ENCODE measurements at places on chromosomes 1 and 21.

DNA sequence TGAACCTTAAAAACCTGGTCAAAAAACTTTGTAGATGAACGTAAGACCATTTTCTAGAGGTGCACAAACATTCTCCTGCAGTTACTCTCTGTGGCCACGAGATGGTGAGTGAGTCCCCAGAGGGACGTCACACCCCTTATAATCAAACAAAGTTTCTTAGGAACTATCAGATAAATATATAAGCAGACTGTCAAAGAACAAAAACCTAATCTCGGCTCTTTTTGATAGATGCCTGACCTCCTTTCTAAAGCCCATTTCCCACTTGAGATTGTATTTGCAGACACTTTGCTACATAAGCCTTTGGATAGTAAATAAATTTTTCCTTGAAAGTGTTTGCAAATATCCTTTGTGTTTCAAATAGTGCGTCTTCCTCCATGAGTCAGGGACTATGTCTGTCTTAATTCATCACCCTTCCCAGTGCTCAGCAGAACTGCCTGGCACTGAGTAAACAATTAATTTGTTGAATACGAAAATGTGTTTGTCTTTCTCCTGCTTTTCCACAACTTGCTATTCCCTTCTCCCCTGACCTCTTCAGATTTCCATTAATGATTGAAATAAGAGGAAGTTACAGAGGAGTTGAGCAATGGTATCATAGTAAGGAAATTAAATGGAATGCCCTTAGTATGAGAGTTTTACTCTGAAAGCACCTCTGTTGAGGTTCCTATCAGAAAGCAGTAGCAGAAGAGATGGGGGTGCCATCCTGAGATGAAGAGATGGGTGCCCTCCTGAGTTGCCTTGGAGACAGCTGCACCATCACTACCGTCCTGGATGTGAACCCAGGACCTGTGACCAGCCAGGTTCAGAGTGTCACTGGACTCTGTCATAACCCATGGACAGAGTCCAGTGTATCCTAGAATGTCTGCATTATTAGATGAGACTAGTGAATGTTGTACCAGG lies 57.8 kb upstream of the RAVER2 start:
- no peaks in the 10 kb centered on the region for H3K27me3 ChIP-seq
- H3K4me3 ChIP-seq: no peak overlapping the region
- peak; percentile 35 for DNase-seq
- H3K27ac ChIP-seq: no peak overlapping the region

DNA sequence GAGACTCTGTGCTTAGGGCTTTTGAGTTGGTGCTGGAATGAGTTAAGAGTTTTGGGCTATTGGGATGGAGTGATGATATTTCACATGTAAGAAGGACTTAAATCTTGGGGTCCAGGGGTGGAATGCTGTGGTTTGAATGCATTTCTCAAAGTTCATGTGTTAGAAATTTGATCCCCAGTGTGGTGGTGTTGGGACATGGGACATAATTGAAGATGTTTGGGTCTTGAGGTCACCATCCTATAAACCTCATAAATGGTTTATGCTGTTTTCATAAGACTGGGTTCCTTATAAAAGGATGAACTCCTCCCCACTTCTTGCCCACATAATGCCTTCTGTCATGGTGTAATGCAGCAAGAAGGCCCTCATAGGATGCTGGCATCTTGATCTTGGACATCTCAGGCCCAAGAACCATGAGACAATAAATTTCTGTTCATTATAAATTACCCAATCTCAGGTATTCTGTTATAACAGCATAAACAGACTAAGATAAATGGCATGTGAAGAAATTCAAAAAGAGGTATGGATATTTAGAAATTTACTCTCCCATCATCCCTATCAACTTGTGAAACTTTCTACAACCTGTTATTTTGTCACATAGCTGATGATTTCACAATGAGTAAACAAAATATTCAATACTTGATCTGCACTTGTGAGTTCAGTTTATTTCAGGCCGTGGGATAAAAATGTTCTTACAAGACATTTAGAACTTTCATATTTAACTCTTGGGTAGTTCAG lies 48.0 kb upstream of the NEK7 start:
- no peak overlapping the region for H3K27ac ChIP-seq
- no peaks in the 10 kb centered on the region for H3K4me1 ChIP-seq
- DNase-seq: no peak
- H3K36me3 ChIP-seq: no peaks in the 10 kb centered on the region
- H3K4me3 ChIP-seq: no peak overlapping the region

GRCh38 chr1:29959356-29959755 lies 723.0 kb downstream of the PTPRU start:
- no peak for DNase-seq
- H3K4me1 ChIP-seq: no peaks in the 10 kb centered on the region
- H3K4me3 ChIP-seq: no peak overlapping the region
- H3K27me3 ChIP-seq: peaks cover 74% of the 10 kb centered on the region
- H3K27ac ChIP-seq: no peak overlapping the region

DNA sequence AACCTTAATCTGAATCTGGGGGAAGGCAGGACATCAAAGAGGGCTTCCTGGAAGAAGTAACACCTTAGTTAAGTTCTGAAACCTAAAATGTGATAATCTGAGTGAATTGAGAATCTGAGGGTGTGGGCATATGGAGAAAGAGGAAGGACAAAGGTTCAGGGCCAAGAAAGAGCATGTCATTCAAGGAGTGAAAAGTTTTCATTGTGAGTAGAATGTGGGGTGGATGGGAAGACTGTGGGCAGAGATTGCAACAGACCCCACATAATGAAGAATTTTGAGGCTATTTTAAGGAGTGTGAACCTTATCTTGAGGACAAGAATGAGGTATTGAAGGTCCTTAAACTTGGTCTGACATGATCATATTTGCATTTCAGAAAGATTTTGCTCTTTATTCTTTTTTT lies 227.2 kb downstream of the PTGER3 start:
- no peak overlapping the region for H3K27ac ChIP-seq
- no peaks in the 10 kb centered on the region for H3K36me3 ChIP-seq
- no peaks in the 10 kb centered on the region for H3K27me3 ChIP-seq
- DNase-seq: no peak

GRCh38 chr1:39418236-39418635 lies 73.2 kb upstream of the BMP8A start:
- H3K4me1 ChIP-seq: peaks cover 9% of the 10 kb centered on the region
- 0 out of 2 replicates have a peak, but pooled peaks cover 7% of the 10 kb centered on the region for H3K36me3 ChIP-seq
- H3K27ac ChIP-seq: no peak overlapping the region
- H3K27me3 ChIP-seq: no peaks in the 10 kb centered on the region
- no peak for DNase-seq

- no peaks in the 10 kb centered on the region for H3K36me3 ChIP-seq
- no peaks in the 10 kb centered on the region for H3K4me1 ChIP-seq
- no peaks in the 10 kb centered on the region for H3K27me3 ChIP-seq
- no peak overlapping the region for H3K27ac ChIP-seq
- H3K4me3 ChIP-seq: no peak overlapping the region
Observed at GRCh38 chr1:68673771-68674170, 176.9 kb upstream of the DEPDC1 start.

DNA sequence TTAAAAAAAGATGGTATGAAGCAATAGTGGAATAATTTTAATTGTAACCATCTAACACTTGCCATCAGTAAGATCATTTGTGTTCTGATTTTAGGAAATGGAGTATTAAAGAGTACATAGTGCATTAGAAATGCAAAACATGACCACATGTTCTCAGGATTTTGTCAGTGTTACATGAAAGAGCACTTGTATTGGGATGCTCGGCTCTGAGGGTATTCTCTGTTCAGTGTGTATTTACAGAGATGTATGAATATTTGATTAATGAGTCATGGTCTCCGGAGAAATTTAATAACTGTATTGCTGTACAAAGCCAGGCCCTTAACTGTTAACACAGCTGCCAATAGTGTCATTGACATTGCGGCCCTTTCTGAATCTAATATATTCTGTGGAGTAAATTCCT lies 91.7 kb downstream of the ATG4C start:
- H3K36me3 ChIP-seq: no peaks in the 10 kb centered on the region
- H3K27ac ChIP-seq: no peak overlapping the region
- DNase-seq: no peak

DNA sequence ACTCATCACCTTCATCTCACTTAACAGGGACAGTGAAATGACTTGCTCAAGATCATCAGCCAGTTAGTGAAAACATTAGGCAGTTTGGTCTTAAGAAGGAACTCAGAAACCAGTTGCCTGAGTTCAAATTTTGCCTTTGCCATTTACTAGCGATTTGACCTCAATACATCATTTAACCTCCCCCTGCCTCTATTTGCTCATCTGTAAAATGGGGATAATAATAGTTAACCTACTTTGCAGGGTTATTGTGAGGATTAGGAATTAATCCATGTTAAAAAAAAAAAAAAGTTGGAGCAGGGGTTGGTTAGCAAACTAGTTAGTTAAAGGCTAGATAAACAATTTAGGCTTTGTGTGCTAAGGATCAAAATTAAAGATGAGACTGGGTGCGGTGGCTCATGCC lies 10.6 kb upstream of the TACSTD2 start:
- no peak overlapping the region for H3K4me3 ChIP-seq
- H3K36me3 ChIP-seq: no peaks in the 10 kb centered on the region
- no peaks in the 10 kb centered on the region for H3K27me3 ChIP-seq
- no peak for DNase-seq
- no peak overlapping the region for H3K27ac ChIP-seq

- no peaks in the 10 kb centered on the region for H3K36me3 ChIP-seq
- H3K27ac ChIP-seq: no peak overlapping the region
- no peaks in the 10 kb centered on the region for H3K27me3 ChIP-seq
Observed at GRCh38 chr1:59183749-59184317, 113.1 kb upstream of the FGGY start.

DNA sequence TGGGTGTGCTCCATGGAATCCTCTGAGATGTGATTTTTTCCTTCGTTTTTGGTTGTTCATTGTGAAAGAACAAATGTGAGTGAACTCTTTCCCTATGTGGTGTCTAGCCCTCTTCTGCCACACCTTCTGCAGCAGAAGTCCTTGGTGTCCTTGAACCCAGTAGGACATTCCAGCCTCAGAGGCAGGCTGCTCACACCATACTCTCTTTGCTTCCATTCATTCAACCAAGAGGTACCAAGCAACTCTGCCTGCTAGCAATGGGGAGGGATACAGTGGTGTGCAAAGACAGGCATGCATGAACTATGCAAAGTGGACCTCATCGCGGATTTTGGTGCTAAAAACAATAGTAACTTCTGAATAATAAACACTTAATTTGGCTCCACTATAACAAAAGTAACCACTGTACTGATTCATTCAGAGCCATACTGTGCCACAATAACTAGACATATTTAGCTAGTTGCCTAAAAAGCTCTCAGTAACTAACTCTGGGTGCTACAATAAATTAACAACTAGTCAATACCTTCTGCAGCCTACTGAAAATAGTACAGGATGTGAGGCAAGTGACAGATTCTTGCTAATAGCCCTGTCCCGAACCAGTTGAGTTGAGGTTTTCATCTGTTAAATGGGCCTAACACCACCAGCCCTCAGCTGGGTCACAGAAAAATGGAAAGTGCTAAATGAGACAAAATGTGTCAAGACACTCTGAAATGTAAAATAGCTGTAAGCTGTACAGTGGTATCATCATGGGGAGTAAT lies 155.4 kb downstream of the SLC45A1 start:
- H3K4me1 ChIP-seq: peaks cover 39% of the 10 kb centered on the region
- H3K27me3 ChIP-seq: 0 out of 2 replicates have a peak, but pooled peaks cover 4% of the 10 kb centered on the region
- DNase-seq: no peak
- H3K36me3 ChIP-seq: no peaks in the 10 kb centered on the region
- H3K4me3 ChIP-seq: no peak overlapping the region

- DNase-seq: no peak
- peaks cover 20% of the 10 kb centered on the region for H3K27me3 ChIP-seq
- no peaks in the 10 kb centered on the region for H3K36me3 ChIP-seq
- no peak overlapping the region for H3K4me3 ChIP-seq
- H3K27ac ChIP-seq: no peak overlapping the region
Observed at GRCh38 chr1:172382990-172383389, 37.5 kb upstream of the C1orf105 start.

DNA sequence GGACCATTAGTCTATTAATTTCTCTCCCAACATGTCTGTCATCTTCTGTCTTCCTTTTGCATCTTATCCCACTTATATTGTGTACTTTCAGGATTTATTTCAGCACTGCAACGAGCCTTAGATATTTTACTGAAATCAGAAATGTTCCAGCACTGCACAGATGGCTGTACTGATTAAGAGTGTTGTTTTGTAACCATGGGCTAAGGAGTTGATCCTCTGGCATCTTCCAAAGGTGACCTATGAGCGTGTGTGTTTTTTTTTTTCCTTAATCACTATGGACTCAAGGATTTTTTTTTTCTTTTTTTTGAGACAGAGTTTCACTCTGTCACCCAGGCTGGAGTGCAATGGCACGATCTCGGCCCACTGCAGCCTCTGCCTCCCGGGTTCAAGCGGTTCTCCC lies 7.1 kb upstream of the DDX59 start:
- no peak overlapping the region for H3K4me3 ChIP-seq
- H3K27me3 ChIP-seq: no peaks in the 10 kb centered on the region
- H3K27ac ChIP-seq: no peak overlapping the region
- DNase-seq: no peak
- H3K4me1 ChIP-seq: no peaks in the 10 kb centered on the region

DNA sequence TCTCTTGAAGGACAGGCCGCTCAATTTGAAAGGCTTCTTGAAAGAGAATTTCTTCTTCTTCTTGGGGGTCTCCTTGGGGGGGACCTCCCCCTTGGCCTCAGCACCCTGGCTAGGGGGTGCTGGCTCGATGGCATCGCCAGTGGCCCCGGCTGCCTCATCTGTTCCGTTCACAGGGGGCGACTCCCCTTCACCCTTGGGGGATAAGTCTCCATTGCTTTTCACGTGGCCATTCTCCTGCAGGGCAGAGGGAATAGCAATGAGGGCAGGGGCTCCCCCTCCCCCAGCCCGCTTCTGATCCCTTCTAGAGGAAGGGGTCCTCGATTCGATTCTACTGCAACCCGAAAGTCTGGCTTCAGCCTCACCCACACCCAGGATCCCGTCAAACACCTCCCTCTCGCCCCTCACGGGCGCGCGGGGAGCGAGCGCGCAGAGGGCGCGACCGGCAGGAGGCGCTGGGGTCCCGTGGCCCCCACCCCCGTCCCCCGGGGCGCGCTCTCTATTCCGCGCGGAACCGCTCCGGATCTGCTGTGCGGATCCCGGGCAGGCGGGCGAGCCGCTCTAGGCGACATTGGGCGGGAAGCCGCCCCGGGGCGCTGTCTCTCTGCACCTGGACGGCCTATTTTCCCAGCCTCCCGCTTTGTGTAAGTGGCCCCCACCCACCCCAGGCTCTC lies 1.0 kb downstream of the MARCKSL1 start:
- no peaks in the 10 kb centered on the region for H3K36me3 ChIP-seq
- H3K27ac ChIP-seq: no peak overlapping the region
- peak overlapping the region; percentile 58 for H3K4me3 ChIP-seq
- H3K4me1 ChIP-seq: peaks cover 62% of the 10 kb centered on the region
- DNase-seq: peak; percentile 40

- no peak overlapping the region for H3K27ac ChIP-seq
- H3K27me3 ChIP-seq: no peaks in the 10 kb centered on the region
- DNase-seq: no peak
- no peaks in the 10 kb centered on the region for H3K36me3 ChIP-seq
Observed at GRCh38 chr1:42996384-42996970, 37.8 kb upstream of the SLC2A1 start.

GRCh38 chr21:29264721-29265120 lies 34.0 kb upstream of the BACH1 start:
- H3K4me1 ChIP-seq: no peaks in the 10 kb centered on the region
- H3K27ac ChIP-seq: no peak overlapping the region
- no peaks in the 10 kb centered on the region for H3K27me3 ChIP-seq

- no peaks in the 10 kb centered on the region for H3K36me3 ChIP-seq
- no peak for DNase-seq
- no peak overlapping the region for H3K4me3 ChIP-seq
- H3K27me3 ChIP-seq: peaks cover 21% of the 10 kb centered on the region
Observed at GRCh38 chr1:227952374-227953021, 4.8 kb upstream of the WNT9A start.

Data from MM.1S (cell line).